Activated T-helper 1 cell treated with anti-CD3 and anti-CD28 coated beads, Interleukin-2, amount 50 U/mL, for 16 hours (primary cell): ENCODE measurements at places on chromosomes 2 and 18.

- DNase-seq: no peak
Observed at GRCh38 chr2:205786976-205787375, 104.7 kb downstream of the NRP2 start.

DNA sequence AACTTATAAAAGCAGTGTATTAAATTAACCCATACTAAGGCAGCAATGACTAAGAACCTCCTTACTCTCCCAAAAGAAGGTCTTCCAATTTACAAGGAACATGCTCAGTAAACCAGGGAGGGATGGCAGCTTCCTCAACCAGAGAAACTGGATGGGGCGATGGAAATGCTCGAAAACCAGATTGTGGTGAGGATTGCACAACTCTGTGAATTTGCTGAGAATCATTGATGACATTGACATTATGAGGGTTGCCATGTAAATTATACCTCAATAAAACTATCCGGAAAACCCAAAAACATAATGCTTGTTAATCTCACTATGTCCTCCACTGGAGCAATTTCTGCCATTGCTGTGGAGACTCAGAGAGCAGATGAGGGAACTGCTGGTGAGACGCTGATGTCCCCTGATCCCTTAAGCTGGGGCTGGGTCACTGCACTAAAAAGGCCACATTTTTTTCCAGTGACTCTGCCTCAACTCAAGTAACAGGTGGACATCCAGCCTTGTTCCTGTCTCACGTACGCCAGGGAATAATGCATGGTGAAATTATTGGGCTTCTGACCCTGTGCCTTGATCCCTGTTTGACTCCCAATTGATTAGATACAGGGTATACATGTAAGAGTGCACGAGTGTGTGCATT, 288.3 kb downstream of the CYP26B1 start:
- DNase-seq: no peak

- no peak for DNase-seq
Observed at GRCh38 chr2:214293593-214293992, 117.3 kb upstream of the VWC2L start.

- DNase-seq: no peak
Observed at GRCh38 chr2:124283096-124283495, 258.0 kb downstream of the CNTNAP5 start.

GRCh38 chr2:224915136-224915535, 127.1 kb downstream of the DOCK10 start:
- no peak for DNase-seq

DNA sequence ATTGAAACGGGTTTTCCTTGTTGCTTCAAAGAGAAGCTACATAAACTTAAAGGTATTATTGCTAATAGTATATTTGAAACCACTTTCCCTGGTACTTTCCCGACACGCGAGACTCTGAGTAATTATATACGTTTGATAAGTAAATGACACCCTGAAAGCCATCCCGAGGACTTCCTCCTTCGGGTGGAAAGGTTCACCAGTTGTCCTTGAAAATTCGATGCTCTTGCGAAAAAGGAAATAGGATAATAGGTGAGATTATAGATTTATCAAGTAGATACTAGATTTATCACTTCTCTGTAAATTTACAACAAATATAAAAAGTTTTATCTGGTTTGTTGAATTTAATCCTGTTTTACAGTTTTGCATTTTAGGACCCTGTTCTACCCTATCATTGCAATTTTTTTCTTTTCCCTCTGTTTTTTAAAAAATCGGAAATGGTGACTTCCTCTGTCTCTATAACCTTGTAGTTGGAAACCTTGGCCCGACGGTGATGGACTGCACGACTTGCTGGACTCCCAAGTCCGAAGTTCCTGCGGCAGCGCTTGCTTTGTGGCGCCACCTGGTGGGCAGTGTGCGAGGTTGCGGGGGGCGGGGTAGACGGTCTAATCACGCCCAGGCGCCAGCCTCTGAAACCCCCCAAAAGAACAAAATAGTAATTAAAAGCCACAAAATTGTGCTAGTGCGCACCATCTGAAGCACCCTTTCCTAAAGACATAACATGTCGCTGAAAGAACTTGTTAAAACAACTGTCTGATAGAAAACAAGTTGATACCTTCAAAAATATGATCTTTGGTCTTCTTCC, 972 bp upstream of the DLX2 start:
- DNase-seq: peak; percentile 56

- no peak for DNase-seq
Observed at GRCh38 chr2:241189856-241190201, 1.4 kb downstream of the ANO7 start.

DNA sequence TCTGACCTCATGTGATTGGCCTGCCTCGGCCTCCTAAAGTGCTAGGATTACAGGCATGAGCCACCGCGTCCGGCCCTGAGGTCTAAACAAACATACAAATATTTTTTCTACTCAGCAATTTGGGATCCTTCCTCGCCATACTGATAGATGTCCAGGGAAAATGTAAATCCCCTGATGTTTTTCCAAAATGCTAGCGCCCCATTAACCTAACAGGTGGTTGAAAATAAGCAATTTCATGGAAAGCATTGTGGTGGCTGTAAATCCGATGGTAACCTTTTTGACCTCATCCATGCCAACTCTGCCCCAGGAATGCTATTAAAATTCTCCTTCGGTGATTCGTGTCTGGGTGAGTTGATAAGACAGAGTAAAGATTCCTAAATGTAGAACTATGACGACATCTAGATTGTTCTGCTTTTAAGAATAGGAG, 19.3 kb downstream of the GEMIN6 start:
- no peak for DNase-seq
